Hypothalamus (tissue), 51 donors: ENCODE measurements at places on chromosomes 3 and 15.
A peak's percentile ranks its signal among the peaks of the same experiment; 100 is the strongest.

GRCh38 chr3:4596612-4597011 lies 103.5 kb downstream of the ITPR1 start:
- no peak for DNase-seq

GRCh38 chr3:82293867-82294266 lies 532.4 kb upstream of the GBE1 start:
- no peak for DNase-seq

- DNase-seq: no peak
Observed at GRCh38 chr15:78004222-78004727, 73.2 kb downstream of the TBC1D2B start.

- DNase-seq: no peak
Observed at GRCh38 chr3:151331696-151332095, 2.3 kb upstream of the P2RY13 start.

DNA sequence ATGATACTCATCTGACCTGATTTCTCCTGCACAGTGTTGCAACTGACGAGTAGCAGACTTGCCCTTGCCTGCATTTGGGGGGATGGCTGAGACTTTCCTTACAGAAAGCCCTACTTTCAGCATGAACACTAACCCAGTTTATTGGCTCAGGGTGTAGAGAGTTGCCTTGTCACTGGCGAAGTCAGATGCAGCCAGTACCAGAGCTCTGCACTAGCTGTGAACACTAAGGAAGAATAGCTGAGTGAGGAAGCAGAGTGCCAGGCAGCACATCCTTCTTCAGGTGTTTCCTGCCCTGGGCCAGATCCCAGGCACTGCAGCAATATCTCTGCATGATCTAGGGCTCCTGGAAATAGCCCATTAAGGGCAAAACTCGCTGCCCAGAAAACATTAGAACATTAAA lies 154.0 kb upstream of the SYNPR start:
- no peak for DNase-seq

GRCh38 chr3:34742151-34742550 lies 897.2 kb upstream of the ARPP21 start:
- DNase-seq: no peak

- DNase-seq: no peak
Observed at GRCh38 chr15:33243393-33243792, 48.9 kb upstream of the FMN1 start.

DNA sequence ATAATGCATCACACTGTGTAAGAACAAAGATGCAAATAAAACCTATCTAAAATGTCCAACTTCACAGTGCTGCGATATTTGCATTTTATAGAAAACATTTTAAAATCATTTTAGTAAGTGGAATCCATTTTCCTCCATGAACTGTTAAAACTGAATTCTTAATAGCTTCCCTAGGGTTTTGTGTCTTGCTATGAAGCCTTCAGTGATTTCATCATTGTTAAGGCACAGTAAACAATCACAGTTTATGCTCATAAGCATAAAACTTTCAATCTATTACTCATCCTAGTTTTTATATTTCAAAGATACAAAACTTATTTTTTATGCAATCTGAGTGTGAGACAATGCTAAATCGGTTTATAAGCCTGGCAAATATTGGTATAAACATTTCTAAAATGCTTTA lies 509.7 kb downstream of the TUSC7 start:
- DNase-seq: no peak

- DNase-seq: no peak
Observed at GRCh38 chr3:197787412-197787811, 3.6 kb upstream of the LRCH3 start.

GRCh38 chr15:29670998-29671981 lies 151.0 kb downstream of the TJP1 start:
- no peak for DNase-seq

GRCh38 chr15:50774450-50774849 lies 8.9 kb upstream of the SPPL2A start:
- DNase-seq: no peak

GRCh38 chr15:59918994-59919951 lies 84.8 kb upstream of the FOXB1 start:
- DNase-seq: no peak

DNA sequence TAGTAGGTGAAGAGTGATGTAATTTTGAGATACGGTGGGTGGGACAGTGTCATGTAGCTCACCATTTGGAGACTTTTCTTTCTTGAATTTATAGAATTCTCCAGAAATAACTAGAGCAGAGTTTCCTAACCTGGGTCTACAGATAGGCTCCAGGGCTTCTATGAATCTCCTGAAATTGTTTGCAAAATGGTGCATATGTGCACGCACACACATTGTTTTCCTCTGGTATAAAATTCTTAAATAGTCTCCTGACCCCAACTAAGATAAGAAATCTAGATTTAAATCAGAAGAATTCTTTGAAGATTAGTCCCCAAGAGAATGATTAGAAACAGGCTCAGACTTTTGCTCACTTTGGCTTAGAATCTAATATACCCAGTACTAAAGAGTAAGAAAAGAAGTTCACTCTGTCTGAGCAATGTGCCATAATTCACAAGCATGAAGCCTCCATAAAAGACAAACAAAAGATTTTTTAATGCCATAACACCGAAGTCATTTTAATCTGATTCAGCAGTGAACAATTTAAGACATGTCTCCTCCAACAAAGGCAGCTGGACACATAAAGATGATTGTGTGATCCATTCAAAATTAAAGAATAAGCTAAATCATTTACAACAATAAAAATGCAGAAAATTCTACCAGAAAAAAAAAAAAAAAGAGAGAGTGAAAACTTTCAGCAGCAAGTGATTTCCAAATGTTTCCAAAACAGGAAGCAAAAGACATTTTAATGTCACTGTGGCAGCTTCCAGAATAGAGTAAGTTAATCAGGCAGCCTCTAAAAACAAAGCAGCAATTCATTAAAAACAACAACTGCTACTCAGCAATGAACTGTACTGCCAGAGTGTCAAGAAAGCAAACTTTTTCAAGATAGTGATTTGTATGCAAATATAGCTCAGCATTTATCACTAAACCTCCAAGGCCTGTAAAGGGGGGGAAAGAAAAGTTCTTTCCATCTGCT lies 975.5 kb upstream of the CFAP20DC start:
- no peak for DNase-seq

- no peak for DNase-seq
Observed at GRCh38 chr3:42289026-42289425, 23.0 kb upstream of the CCK start.

GRCh38 chr3:161413855-161414210 lies 42.5 kb upstream of the SPTSSB start:
- no peak for DNase-seq

GRCh38 chr3:184156522-184156955 lies 1.4 kb downstream of the DVL3 start:
- DNase-seq: peak; percentile 18

DNA sequence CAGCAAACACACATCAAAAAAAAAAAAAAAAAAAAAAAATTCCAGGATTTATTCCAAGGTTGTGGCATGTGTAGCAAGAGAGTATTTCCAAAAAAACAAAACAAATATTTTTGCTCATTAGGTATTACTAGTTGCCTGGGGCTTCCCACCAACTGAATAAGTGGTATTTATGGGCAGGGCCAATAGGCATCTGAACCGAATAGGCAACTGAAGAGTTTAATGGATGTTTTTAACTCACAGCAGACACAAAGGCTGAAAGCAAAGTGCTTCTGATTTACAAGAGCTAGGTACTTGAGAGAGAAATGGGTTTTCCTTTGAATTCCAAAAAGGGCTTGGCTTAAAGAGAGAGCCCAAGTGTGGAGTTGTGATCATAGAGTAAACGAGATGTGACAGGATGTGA lies 21.4 kb downstream of the EIF4E3 start:
- no peak for DNase-seq

GRCh38 chr3:11636394-11636770 lies 7.3 kb downstream of the VGLL4 start:
- no peak for DNase-seq

- DNase-seq: no peak
Observed at GRCh38 chr15:66857694-66858093, 155.7 kb downstream of the SMAD6 start.

GRCh38 chr15:66833371-66833770 lies 131.3 kb downstream of the SMAD6 start:
- no peak for DNase-seq

DNA sequence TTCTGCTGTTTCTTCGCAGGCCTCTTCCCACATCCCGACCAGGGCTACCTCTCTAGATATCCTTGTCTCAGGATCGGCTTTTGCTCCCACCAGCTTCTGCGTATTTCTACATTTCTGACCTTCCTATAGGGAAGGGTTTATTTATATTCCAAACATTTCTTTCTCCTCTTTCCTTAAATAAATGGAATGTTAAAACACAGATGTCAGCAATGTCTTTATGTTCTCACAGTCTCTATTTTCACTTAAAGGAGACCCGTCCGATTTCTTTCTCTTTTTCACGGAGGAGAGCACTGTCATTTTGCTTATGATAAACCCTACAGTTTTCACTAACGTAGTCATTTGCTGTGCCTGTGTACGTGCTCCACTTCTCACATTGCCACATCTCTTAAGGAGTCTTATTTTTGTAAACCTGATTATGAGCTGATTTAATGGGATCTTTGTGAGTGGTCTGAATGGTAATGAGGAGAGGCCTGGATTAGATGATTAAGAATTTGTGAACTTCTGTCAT lies 630 bp downstream of the KIF15 start:
- DNase-seq: no peak

DNA sequence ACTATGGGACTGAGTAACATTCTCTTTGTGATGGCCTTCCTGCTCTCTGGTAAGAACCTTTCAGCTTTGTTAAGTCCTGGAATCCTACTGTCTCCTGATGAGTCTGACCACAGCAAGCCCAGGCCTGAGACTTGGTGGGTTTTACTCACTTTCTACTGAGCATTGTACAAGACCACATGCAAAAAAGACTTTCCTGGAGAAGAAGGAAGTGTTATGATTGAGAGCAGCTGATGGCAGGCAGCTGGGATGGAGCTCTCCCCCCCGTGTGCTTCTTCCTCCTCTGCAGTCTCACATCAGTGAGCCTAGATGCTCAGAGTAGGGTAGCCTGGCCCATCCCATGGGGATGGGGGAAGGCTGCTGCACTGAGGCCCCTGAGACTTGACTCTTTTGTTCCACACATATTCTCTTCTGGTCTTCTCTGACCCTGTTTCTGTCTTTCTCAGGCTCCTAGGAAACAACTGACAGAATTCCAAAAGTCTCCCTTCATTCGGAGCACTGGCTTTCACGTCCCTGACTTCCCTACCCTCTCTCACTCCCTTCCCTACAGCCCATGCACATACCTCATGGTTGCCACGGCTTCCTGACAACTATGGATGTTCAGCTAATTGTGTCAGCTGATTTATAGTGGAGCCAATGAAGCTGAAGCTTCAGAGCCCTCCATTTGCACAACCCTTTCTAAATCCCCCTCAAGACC lies 36.6 kb downstream of the CD86 start:
- no peak for DNase-seq

- DNase-seq: no peak
Observed at GRCh38 chr3:128423525-128424147, 43.1 kb downstream of the DNAJB8 start.

- peak; percentile 30 for DNase-seq
Observed at GRCh38 chr3:197183582-197183981, 114.8 kb downstream of the DLG1 start.

- no peak for DNase-seq
Observed at GRCh38 chr15:99326235-99326634, 75.0 kb downstream of the LRRC28 start.

- DNase-seq: no peak
Observed at GRCh38 chr3:167116120-167116922, 263.8 kb downstream of the ZBBX start.

DNA sequence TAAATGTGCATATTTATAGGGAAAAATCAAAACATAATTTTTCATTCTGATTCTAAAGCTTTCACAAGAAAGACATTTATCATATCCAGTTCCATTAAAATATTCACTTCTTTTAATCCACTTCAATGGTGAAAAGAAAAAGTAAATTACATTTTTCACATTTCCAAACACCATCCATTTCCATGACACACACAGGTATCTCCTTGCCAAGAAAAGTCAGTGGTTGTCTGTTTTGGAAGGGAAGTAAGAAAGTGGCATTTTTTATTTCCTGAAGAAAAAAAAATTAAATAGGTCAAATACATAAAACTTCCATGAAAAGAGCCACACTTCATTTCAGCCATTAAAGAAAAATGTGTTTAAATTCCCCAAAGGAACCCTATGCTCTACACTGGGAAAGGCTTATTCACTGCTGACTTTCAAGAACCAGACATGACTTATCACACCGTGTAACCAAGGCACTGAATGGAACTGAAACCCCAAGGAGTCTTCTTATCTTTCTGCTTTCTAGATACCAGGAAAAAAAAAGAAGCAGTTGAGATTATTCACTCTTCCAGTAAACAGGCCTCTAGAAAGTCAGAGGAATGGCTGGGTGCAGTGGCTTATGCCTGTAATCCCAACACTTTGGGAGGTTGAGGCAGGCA lies 44.5 kb downstream of the OSBPL10 start:
- no peak for DNase-seq

DNA sequence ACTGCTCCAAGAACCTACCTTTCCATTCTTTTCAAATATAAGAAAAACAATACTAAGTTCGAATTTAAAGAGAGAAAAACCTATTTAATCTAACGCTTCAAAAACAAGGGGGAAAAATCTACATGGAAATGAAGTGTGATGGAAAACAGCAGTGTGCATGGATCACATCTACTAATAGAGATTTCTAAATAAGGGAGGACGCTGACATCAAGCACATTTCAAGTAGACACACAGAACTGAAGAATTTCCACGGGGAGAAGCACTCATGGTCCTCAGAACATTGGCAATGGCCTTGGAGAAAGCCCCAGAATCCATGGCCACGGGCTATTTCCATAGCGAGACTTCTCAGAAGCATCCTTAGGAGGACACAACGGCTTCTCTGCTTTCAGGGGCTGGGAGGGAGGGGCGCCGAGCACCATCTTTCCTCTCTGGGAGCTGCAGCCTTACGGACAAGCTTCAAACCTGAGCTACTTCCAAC lies 1.0 kb downstream of the TASOR start:
- peak; percentile 17 for DNase-seq
